ENCODE measurements at places on chromosomes 7 and 10.
A peak's percentile ranks its signal among the peaks of the same experiment; 100 is the strongest.

DNA sequence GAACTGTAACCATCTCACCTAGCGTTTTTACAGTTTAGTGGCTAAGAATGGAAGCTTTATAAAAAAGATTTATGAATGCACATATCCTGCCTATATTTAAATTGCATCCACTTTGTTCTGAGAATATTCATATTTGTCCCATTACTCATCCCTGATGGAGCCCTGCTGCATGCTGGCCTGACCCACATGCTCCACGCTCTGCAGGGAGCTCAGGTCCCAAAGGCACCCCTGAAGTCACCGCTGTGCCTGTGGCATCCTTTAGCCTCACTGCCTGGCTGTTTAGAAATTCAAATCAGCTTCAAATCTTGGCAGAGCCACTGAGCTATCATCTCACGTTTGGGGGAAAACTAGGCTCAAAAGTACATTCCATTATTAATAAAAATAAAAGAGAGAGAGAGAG is 24.4 kb downstream of the C10orf90 start:
- no peak for DNase-seq

DNA sequence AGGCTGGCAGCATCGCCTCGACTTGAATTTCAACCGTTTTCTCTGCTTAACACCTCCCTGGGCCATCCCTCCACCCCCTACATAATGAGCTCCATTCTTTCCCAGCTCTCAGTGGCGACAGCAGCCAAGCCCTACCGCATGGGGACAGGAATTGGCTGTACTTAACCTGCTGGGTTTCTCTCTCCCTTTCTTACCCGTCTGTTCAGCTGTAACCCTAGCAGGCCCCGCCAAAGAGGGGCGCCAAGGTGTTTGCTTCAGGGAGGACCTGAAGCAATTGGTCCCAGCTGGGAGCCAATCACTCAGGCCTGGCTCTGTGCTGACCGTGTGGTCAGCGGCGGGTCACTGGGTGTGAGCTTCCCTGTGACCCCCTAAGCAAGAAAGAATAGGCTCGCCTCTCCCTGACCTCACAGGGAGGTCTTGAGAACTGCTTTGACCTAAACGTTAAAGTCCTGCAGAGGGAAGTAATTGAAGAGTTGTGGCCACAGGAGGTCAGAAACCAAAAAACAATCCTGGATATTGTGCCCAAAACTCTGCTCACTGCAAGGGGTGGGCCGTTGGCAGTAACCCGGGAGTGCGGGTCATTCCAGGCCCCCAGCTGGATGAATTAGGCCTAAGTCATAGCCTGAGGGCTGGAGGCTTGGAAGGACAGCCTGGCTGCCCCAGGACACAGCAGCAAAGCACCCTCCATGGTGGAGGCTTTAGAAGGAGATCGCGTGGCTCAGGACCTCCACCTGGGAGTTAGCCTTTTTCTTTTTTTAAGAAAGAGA is 114.6 kb downstream of the ITIH5 start:
- peak; percentile 30 for DNase-seq

DNA sequence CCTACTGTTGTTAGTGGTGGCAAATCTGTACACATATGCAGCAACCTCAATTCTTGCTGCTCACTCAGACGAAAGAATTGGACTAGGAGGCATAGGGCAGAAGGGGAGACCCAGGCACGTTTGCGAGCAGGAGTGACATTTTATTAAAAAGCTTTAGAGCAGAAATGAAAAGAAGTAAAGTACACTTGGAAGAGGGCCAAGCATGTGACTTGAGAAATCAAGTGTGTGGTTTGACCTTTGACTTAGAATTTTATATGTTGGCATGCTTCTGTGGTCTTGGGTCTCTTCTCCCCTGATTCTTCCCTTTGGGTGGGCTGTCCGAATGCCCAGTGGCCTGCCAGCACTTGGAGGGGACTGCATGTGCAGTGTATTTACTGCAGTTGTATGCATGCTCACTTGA is 205.5 kb upstream of the SEMA3D start:
- no peak for DNase-seq

DNA sequence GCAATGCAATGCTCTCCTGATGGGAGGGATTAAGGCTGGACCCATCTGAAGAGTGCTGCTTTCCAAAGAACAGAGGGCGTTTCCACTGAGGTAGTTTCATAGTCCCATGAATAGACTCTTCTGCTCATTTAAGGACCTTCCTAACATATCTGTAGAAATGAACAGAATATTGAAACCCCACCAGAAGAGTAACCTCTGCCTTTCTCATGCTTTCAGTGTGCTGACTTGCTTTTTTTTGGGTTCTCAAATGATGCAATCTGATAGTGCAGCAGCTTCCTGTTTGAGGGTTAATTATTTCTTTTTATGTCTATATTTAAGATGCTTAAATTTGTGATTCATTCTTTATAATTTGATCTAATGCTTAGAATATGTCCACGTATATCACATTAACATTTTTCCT is 82.2 kb downstream of the GATA3 start:
- no peak for DNase-seq

- no peak for DNase-seq
Measured at GRCh38 chr10:73590881-73591799, at the start of gene USP54. Gene USP54 (minus strand): TSS chr10:73591342. CDS start chr10:73575658, 15,684 bp downstream.

GRCh38 chr7:44445986-44446671 is 44.3 kb downstream of the NUDCD3 start:
- DNase-seq = peak; percentile 74

DNA sequence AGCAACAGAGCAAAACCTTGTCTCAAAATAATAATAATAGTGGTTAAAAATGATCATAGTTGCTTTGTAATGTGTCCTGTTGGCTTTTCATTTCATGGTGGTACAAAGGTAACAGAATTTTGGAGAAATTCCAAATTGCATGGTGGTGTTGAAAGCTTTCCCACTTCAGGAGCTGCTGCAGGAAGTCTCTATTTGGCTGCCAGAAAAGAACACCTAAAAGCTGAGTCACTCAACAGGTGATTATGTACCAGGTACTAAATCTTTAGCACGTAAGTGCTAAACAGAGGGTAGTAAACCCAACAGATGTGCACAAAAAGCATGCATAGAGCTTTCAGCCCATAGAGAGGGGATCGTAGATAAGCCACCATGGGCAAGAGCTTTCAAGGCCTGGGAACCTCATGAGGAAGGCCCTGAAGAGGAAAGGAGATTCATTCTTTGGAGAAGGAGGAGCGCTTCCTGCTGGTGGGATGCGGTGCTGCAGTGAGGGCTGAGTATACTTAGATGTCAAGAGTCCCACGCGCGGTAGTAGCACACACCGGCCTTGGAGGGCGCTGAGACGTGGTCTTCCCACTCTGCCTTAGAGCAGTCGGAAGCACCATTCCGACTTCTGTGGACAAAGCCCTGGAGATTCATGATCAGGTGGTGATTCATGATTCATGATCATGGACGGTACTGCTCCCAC is 118.7 kb downstream of the RALA start:
- DNase-seq = no peak

GRCh38 chr7:24462984-24463383 is 110.3 kb upstream of the PALS2 start:
- DNase-seq = no peak

DNA sequence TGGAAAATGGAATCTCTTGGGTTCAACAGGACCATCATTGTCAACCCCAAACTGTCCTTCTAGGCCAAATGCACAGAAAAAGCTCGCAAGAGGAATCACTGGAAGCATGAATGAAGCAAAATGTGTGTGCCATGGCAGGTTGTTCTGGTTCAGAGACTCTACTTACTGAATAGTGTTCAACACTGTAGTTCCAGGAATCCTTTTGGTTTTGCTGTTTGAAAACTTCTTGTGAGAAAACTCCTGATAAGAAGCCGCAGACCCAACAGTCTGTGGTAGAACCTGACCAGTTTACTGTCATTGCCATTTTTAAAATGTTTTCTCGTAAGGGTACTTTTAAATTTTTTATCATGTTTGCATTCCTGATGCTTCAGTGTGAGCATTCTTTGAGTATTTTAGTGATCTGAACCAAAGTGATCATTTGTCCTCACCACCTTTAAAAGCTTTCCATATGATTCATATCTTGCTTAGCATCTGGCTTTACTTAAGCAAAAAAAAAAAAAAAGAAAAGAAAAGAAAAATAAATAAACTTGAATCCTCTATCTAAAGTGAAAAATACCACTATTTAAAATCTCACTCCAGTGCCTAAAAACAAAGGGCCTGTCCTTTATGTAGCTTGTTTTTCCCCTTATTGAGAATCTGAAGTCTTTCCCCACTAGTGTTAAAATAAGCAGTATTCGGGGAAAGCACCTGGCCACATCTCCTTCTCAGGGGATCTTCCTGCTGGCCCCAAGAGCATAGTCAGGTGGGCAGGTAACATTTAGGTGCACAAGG is 92.4 kb downstream of the WNT2 start:
- DNase-seq = no peak

DNA sequence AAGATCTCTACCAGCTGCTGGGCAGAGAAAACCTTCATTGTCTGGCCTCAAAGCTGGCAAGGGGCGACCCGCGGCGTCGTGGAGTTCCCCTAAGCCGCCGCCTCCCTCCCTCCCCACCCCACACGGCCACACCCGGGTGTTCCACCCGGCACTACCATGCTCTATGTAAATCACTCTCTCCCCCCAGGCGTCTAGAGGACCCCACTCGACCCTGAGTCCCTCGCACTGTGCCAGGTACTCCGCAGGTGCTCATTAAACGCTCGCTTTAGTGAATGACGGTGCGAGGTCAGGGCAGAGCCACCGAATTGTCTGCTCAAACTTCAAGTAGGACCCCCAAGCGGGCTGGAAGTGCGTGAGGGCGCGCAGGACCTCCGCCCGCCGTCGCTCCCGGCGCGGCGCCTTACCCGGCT is 628 bp downstream of the PARP12 start:
- DNase-seq = no peak

- DNase-seq = no peak
Measured at GRCh38 chr10:31594347-31594873, 275.4 kb downstream of the ZEB1 start.

GRCh38 chr7:51256209-51256781 is 60.3 kb downstream of the COBL start:
- DNase-seq = no peak

- no peak for DNase-seq
Measured at GRCh38 chr10:11113156-11113555, 95.5 kb downstream of the CELF2 start.

DNA sequence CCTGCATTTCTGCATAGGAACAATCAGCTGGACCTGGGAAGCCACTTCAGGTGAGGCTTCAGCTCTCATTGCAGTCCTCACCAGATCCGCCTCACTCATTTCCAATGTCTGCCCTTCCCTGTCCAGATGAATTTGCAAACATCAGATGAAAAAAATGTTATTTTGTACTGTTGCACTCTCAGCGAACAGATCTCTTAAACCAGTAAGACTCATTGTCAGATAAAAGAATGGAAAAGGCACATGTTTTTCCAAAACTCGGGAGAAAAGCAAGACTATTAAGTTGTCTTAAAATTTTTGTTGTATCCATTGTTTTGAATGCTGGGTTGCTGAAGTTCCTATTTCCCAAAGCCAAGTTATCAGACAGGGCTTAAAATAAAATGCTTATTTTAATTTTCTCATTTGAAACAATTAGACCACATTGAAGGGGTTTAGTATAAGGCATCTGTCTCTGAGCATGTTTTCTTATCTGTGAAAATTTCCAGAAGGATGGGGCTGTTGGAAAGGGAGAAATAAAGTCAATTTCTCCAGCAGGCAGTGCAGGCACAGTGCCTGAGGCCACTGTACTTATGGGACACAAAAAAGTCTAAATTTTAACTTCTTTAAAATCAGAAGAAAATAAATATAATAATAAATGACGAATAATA is 396.8 kb downstream of the KCNMA1 start:
- no peak for DNase-seq

- DNase-seq = no peak
Measured at GRCh38 chr10:100805543-100806355, 60.4 kb downstream of the PAX2 start.

- DNase-seq = no peak
Measured at GRCh38 chr7:69185170-69185569, 413.1 kb upstream of the AUTS2 start.

DNA sequence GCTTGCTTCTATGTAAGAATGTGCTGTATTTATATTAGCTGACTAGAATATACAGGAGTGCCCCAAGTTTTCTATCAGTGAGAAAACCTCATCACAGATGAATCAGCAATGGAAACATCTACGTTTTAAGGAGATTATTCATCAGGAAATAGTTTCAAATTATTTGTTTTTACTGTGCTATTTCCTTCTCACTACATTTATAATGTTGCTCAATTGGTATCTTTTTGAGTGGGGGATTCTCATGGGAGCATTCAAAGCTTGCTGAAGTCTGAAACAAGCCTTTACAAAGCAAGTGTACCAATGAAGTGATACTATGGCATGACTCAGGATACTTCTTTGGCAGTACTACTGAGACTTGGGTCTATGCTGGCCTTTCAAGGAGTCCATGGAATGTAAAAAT is 191.1 kb upstream of the SLC26A5 start:
- DNase-seq = no peak

DNA sequence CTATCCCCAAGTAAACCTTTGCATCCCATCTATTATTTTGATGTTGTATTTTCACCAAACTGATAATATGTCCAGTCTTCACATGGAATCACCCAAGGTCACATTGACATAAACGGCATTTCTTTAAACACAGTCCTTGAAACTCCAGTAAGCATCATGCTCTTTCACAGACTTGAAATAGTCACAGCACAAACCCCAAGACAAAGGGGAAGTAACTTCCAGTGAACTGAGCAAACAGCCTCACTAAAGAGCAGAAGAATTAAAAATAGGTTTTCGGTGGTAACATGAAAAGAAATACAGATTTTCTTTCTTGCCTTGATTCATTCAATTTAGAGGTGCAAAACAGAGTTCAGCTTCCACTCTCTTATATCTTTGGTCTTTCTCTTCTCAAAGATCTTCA is 253.7 kb downstream of the SFMBT2 start:
- no peak for DNase-seq

GRCh38 chr7:8601121-8601520 is 167.7 kb downstream of the NXPH1 start:
- no peak for DNase-seq

GRCh38 chr10:13371897-13372470 is 23.9 kb upstream of the SEPHS1 start:
- DNase-seq = peak; percentile 80

- no peak for DNase-seq
Measured at GRCh38 chr7:42964849-42965805, 33.0 kb downstream of the MRPL32 start.

- DNase-seq = no peak
Measured at GRCh38 chr7:134963036-134963435, 23.3 kb upstream of the AGBL3 start.

DNA sequence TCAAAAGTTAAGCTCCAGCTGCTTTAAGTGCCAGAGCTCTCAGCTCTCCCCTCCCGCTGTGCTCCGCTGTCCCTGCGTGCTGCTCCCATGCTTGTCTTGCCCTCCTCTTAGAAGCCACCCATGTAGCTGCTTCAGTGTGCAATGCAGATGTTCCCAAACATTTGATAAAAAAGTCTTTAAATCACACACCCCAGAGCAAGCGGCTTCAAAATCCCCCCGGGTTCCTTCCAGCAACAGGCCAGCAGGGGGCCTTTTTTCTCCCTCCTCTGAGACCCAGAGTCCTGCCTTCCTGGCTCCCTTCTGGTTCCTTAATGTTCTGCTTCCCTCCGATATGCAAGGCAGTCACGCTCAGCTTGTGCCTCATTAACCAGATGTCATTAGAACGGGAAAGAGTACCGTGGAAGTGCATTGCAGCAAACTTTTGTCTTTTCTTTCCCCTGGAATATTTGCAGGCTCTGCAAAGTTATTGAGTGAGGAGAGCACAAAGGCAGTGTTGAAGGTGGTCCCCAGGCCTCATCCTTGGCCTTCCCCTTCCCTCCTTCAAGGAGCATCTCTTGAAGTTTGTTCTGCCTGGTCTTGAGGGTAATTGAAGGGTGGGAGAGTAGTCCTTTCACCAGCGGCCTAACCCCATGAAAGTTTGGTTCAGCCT is 25.5 kb downstream of the LDB3 start:
- DNase-seq = no peak

GRCh38 chr10:15345450-15345849 is 25.6 kb downstream of the FAM171A1 start:
- DNase-seq = no peak
